RWPE2 (cell line): ENCODE measurements at places on chromosomes 7 and 10.

DNA sequence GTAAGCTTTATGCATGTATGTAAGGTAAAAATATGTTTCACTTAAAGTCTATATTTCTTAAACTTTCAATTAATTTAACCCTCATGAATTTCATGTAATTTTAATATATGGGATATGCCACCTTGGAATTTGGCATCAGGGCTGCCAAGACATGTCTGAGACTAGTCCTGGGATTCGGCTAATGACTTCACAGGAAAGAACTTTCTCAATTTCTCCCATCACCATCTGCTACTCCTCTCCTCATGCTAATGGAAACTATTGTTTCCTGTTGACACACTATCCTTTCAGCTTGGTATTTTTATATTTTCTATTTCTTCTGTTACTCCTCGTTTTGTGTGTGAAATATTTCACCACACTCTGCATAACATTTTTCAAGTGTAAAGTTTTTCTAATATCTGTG lies 205.9 kb downstream of the ARL4A start:
- no peak for DNase-seq

GRCh38 chr10:71865561-71866041 lies 14.6 kb upstream of the PSAP start:
- DNase-seq = peak; percentile 41

DNA sequence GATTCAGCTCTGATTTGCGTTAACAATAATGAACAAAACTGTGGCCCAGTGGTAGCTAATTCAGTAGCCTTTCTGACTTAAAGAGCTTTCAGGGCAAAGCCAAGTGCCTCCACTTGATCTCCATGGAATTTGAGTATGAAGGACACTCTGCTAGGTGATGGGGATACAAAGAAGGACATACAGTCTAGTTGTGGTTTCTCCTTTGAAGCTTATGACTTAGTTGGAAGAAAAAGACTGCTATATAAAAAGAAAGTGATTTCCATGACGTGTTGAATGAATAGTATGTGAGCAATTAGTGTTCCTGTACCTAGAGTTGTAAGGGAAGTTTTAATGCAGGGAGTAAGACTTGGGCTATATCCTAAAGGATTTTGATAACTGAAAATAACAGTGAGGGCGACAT lies 8.3 kb downstream of the PDCD4 start:
- no peak for DNase-seq

- DNase-seq = no peak
Observed at GRCh38 chr7:133230591-133231194, 22.2 kb upstream of the EXOC4 start.

DNA sequence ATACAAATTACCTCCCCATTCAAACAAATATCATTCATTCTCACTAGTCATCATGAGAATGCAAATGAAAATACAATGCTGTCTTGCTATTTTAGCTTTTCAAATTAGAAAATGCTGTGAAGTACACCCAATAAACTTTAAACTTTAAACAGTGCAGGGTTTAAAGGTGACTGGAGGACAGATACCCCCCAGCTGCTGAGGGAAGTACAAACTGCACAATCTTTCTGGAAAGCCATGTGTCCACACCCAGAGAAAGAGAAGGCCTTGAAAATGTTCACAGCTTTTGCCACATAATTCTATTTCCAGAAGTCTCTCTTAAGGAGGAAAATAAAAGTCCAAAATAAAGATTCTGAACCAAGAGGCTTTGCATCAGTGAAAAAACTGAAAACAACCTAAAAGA lies 56.5 kb downstream of the PIK3AP1 start:
- DNase-seq = no peak

DNA sequence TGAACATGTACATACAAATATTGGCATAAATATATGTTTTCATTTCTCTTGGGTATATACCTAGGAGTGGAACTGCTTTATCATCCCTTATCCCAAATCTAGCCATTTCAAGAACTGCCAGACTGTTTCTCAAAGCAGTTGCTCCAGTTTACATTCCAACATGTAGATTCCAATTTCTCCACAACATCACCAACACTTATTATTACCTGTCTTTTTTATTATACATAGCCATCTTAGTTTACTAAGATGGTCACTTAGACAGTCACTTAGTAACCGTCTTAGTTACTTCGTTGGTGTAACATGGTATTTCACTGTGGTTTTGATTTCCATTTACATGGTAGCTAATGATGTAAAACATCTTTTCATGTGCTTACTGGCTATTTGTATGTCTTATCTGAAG lies 82.7 kb downstream of the ZFAND4 start:
- DNase-seq = no peak

DNA sequence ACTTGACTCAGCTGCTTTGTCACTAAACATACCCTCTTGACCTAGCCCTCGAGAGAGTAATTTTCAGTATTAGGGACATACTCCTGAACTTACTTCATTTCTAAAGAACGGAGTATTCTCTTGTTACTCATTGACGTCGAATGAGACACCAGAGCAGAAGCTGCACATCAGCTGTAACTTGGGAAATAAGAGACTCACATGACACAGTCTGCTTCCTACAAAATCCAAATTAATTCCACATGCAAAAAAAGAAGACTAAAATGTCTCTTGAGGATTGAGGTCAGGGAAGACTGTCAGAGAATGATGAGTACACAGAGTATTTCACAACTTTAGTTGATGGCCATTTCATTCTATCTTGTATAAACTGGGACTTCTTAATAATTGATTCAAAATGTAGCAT lies 114.7 kb upstream of the EGFR start:
- no peak for DNase-seq

- DNase-seq = no peak
Observed at GRCh38 chr7:96329241-96329640, 7.3 kb upstream of the SLC25A13 start.

- DNase-seq = no peak
Observed at GRCh38 chr10:102714621-102715455, at the start of gene SFXN2. SFXN2 (plus strand) TSS chr10:102714636; CDS start chr10:102726637, 12,001 bp downstream.

- no peak for DNase-seq
Observed at GRCh38 chr7:143239813-143240212, 18.0 kb downstream of the TAS2R40 start.

DNA sequence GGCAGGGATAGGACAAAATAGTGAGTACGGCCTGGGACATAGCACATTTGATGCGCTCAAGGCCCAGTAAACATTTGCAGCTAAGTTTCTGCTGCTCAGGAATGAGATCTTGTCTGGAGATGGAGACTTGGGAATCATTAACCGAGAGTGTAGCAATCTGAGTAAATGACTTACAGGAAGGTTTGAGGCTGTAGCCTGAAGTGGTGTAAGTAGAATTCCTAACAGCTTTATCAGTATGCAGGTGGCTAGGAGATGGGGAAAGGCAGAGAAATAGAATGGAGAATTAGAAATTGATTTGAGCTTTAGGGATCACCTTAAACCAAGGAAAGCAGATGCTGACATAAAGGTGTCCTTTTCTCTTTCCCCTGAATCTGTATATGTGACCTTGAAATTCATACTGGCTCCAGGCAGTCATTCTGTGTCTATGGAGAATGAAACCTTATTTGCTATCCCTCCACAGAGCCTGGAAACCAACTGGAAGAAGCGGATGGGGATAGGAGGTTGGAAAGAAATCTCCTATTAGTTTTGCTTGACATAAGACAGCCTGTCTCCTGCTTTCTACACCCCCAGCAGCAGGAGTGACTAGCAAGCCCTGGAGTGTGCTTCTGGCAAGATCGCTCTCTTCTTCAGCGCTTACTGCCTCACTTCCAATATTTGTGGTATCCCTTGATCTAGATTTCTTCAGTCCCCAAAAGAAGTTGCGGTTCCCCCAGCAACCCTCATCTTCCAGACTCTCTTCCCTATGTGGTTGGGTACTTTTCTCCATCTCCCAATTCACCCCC lies 6.4 kb upstream of the PON2 start:
- DNase-seq = no peak

DNA sequence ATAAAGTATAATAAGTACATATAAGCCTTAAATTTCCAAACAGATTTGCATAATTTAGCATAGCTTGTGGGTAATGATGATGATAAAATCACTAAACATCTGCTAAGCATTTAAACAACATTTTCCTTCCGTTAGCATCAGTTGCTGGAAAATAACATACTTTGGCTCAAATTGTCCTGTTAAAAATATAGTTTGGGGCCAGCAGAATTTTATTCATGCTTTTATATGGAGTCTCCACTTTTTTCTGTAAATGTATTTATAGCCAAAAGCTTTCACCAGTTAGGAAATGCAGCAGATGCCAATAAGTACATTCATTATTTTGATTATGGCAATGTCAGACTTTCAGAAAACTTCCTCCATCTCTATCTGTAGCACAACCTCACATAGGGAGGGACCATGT lies 107.2 kb downstream of the CNTNAP2 start:
- no peak for DNase-seq

- DNase-seq = no peak
Observed at GRCh38 chr10:75407713-75408508, 6.3 kb upstream of the ZNF503 start.

DNA sequence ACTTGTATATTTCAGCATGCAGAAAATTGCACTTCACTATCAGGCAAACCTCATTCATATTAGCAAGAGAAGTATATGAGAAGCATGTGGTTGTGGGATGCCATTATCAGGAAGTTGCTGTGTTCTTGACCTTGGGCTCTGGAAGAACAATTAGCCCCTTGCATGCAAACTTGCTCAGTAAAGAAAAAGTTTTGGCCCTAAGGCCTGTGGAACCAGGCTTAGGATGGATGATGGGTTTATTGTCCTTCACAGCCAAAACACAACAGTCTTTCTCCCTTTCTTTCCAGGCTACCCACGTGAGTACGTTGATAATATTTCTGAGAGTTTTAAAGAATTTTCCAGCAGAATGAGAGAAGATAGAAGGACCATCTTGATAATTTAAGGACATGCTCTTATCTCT lies 166.4 kb downstream of the AUTS2 start:
- DNase-seq = no peak

GRCh38 chr10:108632144-108632543 lies 1291.2 kb downstream of the XPNPEP1 start:
- DNase-seq = no peak

GRCh38 chr7:832968-833424 lies 720 bp downstream of the SUN1 start:
- no peak for DNase-seq

GRCh38 chr10:75304313-75304712 lies 68.6 kb upstream of the COMTD1 start:
- no peak for DNase-seq

GRCh38 chr7:44706788-44707557 lies 41.7 kb upstream of the ZMIZ2 start:
- DNase-seq = no peak

DNA sequence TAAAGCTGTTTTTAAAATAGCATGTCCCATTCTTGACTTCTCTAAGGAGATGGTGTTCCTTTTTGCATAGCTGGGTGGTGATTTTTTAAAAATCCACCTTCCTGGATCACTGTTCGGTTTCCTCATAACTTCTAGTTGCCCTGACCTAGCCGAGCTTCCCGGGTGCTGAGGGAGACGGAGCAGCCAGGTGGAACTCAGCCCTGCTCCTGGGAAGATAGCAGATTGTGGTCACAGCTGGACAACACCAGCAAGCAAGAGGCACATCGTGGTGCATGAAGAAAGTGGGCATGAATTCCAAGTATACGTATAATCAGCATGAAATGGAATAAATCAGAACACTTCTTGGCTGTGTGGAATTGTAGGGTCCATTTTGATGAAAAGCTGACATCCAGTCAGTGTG lies 73.5 kb upstream of the RSU1 start:
- DNase-seq = no peak

DNA sequence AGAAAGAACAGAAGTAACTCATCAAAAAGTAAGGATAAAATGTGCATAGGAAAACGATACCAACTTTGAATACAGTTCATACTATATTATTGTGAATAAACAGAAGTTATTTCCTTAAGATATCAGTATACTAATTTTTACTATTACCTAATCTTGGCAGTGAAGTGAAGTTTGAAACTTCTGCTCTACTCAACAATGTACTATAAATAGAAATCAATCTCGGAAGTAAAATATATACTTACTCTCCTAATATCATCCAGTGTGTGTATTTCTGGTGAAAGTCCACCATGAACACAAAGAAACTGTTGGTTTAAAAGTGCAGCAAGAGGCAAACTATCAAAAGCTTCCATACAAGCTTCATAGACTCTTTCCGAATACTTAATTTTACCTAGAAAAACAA lies 24.6 kb downstream of the PPP3CB start:
- no peak for DNase-seq

DNA sequence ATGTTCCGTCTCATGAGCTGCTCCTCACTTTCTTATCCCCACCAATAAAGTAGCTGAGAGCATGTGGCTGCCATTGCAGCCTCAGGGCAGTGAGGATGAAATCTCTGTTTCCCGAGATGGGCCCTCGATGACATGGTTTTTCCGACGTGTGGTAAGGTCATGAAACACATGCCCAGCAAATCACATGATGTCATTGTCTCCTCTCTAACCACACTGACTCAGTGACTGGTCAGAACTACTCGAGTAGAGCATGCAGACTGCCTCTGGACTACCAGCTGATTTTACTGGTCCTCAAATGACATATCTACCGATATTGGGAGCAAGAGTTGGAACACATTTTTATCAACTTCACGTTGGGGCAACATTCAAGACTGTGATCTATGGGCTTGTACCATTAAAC lies 786.1 kb downstream of the CNTNAP2 start:
- DNase-seq = no peak

DNA sequence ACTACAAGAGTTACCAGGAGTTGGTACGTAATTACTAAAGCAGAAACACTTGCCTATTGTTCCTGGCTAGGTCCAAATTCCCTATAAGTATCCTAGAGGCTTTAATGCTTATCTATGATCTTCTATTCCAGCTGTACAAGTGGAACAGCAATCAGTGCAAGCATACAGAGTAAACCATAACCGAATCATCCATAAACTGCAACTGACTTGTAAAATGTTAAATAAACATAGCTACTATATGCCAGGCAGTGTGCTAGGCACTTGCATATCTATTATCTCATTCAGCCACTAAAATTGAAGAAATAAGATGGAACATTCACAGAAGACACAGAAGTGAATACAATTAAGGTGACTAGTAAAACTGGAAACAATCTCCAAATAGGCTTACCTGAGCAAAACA lies 55.7 kb downstream of the IRF5 start:
- DNase-seq = no peak

DNA sequence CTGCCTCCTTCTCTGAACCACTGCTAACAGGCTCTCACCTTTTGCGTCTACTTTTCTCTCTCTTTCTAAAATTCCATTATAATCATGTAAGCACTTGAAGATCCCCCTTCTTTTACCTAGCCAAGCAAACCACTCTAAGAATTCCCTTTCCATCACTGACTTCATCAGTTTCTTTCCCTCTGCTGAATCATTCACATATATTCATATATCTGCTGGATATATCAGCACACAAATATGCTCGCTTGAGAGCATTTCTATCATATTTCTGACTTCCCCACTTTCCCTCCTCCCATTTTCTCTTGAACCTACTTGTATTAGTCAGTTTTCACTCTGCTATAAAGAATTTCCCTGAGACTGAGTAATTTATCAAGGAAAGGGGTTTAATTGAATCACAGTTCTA lies 84.2 kb upstream of the LRRN3 start:
- DNase-seq = no peak

GRCh38 chr10:123669886-123670285 lies 3.7 kb downstream of the GPR26 start:
- DNase-seq = no peak

- no peak for DNase-seq
Observed at GRCh38 chr7:28190077-28190710, 9.6 kb upstream of the JAZF1 start.
